ENCODE measurements at places on chromosomes 12 and 14.

DNA sequence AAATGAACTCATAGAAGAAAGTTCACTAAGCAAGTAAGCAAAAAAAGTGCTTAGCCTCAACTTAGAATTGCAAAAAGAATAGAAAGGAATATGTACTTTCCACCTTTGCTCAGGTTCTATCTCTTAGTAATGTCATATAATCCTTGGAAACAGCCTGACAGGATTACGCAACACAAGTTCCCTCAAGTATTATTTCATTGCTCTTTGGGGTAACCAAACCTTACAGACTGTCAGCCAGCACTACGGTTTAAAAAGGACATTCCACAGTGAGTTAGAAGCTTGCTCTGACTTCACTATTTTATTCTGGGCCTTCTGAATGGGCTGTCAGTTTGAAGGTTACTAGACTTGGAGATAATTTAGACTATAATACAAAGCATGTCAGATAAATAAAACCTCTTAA, 264.0 kb downstream of the ATXN7L3B start:
- no peak for DNase-seq

DNA sequence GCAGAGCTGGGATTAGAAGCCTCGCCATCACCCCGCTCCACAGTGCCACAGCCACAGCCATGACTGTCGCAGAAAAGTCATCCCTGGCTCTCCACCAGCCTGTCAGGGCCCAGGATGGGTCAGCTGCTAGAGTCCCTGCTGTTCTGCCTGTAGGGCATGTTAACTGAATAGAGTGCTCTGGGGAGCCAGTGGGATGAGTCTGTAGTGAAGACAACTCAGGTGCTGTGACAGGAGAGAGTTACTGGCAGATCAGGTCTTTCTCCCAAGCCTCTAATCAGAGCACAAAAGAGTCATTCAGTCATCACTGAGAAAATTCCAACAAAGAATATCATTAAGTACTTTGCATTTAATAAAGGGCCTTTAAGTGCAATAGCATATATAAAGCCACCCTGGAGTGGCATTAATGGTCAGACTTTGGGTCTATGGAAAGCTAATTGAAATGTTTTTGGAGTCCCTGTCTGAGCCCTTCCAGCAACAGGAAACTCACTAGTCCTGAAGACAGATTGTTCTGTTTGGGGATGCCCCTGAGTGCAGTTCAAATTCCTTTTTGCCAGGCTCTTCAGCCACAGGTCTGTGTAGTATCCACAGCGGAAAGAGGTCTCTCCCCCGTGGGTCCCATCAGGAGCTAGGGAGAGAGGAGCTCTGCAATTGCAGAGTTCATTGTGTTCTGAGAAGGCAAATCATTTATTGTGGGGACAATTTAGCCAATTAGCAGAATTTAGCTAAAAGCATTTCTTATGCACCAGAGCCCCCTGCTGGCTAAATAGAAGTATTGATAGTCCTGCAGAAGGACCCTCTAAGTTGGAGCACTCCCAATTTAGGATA, 45.2 kb upstream of the C14orf132 start:
- peak; percentile 23 for DNase-seq

- peak; percentile 94 for DNase-seq
Observed at GRCh38 chr14:36091096-36091495, 85.4 kb downstream of the PTCSC3 start.

GRCh38 chr12:75917083-75917482, 114.5 kb downstream of the PHLDA1 start:
- DNase-seq = no peak

DNA sequence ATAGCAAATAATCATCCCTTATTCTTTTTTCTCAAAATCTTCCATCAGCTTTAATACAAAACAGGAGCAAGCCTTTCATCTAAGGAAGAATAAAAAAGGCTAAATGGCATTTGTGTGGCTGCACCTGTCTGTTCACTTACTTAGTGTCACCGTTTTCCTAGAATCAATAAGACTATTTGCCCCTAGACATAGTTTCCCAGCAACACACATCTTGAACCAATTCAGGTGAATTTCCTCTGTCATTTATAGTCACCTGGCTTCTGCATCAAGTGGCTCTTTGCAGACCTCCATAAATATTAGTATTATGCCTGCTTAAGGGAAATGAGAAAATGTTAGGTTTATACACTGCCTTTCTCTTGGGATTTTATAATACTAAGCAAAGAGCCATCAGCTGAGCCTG, 17.4 kb upstream of the GCH1 start:
- no peak for DNase-seq

DNA sequence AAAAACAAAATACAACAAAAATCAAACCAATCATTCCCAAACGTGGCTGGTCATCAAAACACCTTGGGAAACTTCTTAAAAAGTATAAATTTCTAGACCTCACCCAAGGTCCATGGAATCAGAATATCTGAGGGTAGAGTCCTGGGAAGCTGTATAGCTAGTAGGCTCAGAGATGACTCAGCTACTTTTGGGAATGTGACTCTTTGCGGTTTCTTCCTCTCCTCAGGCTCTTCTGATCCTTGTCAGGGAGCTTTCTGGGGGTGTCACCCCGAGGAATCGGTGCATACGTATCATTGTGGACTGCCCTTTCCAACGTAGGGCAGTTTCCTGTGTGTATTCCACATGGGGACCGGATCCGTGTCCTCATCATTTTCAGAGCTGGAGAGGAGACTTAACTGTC, 14.8 kb downstream of the JDP2 start:
- DNase-seq = no peak

DNA sequence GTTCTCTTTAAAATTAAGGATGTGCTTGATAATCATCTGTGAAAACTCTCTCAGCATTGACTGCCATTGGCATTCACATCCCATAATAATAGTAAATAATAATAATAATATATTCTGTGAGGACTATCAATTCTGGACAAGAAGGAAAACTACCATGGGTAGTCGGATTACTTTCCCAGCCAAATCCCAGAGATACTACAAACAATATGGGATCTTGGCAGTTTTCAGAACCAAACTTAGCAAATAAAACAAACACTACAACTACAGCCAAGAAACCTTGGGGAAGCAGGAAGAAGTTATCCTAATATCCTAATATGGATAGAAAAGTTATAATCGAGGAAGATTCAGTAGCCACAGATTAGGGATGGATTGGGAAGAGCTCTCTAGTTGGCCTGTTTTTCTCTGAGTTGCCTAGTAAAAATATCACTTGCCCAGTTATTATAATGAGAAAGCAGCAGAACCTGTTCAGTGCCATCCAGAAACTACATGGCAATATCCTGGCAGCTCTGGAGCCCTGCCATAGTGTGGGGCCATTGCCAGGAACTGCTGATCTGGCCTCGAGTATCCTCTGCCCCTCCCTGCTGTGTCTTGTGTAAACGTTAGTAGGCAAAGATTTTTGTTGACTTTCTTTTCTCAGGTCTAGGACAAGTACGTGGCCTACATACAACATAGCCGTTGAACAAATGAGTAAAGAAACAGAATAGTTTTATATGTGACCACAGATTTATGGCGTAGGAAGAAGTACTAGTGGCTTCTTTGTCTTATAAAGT, 193.5 kb downstream of the SLC2A13 start:
- no peak for DNase-seq

- DNase-seq = no peak
Observed at GRCh38 chr12:120056739-120057138, 59.8 kb downstream of the RAB35 start.

DNA sequence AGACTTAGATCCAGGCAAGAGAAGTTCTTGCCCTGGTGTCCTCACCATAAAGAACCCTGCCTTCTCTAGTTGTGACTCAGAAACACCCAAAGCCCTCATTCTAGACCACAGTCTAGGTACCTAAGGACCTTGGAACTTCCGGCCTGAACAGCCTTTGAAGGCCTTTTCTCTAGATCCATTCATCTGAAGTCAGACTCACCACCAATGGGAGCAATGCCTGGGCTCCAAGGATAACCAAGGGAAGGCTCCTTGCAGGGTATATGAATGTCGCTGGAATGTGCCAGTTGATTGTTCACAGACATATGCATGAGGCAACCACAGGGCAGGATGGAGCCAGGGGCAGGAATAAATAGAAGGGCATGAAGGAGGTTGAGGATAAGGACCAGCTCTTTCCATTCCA, 86.3 kb downstream of the PLCZ1 start:
- DNase-seq = no peak

DNA sequence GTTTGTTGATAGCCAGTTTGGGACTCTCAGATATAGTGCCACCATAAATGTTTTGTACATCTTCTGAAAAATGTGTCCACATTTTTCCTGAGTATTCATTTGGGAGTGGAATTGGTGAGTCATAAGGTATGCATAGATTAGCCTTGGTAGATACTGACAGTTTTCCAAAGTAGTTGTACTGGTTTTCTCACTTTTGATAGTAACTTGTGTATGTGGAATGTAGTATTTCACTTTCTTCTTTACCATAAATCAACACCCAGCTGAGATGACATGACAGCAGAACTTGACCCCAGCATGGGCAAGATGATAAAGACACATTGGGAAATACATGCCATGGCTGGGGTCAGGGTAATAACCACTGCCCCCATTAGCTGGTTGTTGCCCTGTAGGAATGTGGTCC, 5.4 kb downstream of the FBXW8 start:
- DNase-seq = no peak

- peak; percentile 96 for DNase-seq
Observed at GRCh38 chr12:12398026-12398859, 41.4 kb downstream of the BORCS5 start.

DNA sequence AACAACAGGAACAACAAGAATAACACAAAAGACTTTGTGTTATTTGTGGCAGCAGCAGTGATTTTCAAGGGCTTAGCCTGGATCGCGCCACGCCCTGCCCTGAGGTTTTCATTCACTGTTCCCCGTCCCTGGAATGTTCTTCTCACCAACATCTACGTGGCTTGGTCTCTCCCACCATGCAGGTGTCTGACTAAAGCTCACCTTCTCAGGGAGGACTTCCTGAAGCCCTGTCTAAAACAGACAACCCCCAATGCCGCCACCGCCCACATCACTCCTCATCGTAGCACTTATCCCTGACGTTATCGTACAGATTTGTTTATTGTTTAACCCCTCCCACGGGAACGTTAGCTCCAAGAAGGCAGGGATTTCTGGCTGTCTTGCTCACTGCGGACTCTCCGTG, 40.4 kb downstream of the P2RX4 start:
- no peak for DNase-seq

DNA sequence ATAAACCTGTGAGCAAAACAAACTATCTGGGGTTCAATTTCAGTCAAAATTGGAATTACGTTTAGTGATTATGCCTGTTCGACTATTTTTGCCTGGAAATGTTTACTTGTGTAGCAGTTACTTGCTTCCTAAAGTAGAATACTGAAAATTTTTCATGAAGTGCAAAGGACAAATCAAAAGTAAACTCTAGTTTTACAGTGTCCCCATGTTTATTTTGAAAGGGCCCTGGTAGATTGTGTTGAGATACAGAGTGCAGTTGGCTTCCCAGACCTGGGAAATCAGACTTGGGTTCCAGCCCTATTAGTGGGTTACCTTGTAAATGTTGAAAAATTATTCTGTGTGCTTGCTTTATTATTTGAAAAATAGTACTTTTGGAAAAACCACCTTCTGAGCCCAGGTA, 17.3 kb downstream of the KLRB1 start:
- no peak for DNase-seq

DNA sequence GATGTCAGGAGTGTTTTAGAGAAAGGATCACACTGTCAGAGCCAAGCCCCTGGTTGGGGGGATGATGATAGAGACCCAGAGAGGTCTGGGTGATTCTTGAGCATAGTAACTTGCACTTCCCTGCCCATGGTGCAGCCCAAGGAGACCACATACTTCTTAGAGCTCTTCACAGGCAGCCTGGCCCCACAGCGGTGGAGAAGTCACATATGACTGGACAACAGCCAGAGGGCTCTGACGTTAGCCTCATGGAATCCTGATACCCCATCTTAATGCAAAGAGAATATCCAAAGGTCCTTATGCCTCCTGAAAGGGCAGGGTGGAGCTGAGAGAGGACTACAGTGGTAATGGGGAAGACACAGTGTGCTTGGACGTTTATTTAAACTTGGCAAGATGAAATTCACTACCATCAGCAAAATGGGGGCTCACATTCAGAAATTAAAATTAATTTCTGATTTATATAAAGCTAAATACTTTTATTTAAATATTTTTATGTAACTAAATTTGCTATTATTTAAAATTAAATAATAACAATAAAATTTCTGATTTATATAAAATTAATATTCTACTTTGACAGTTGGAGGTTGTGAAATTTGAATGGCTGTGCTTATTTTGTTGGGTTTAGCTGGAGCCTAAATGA, 131.3 kb downstream of the KTN1 start:
- no peak for DNase-seq

DNA sequence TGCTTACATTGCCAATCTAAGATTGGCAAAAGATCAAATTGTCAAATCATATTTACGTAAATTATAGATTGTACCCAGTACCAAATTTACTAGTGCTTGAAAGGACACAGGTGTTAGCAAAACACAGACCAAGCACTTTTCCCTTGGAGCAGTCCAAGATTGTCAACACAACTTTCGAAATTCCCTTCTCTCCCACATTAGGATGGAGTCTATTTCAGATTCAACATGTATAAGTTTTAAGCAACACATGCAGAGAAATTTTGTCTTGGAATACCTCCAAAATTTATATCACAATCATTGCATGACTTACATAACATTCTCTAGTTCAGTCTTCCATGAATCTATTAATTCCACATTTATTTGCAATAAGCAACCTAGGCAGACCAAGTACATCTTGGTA, 74.9 kb upstream of the SLCO1C1 start:
- peak; percentile 59 for DNase-seq

GRCh38 chr14:63562405-63562804, 19.2 kb upstream of the PPP2R5E start:
- DNase-seq = no peak

DNA sequence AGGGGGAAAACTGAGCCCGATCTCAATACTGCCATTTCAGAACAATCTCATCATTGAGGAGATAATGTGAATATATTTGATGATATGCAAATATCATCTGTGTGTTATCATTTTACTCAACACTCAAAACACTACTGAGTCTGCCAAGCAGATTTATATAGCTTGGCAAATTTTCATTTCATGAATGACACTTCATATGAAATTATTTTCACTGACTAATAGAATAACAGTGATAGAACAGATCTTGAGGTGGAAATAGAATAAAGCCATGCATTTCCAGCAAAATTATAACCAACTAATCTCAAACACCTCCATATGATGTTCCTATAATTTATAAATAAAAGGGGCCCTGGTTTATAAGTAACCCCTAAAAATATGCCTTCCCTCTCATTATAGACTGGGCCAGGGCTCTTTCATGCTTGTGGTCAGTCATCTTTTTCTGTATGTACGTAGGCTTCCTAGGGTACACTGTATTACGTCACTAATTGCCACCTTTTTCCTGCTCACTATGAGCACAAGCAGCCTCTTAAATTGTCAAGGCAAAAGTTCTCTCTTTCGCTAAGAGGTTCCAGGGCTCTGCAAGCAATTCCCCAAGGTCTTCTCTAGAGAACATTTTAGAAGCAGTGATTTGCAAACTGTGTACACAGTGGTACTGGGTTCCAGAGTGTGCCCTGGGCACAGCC, 197.1 kb upstream of the FOXN3 start:
- no peak for DNase-seq

- DNase-seq = no peak
Observed at GRCh38 chr12:50936821-50937530, 15.4 kb upstream of the HIGD1C start.

- no peak for DNase-seq
Observed at GRCh38 chr12:104738776-104739642, 219.1 kb downstream of the SLC41A2 start.
